ENCODE measurements at places on chromosomes 12 and 14. TPM values are rescaled to one million over a fixed set of nuclear protein-coding genes. Genes with fewer than 3 reads are reported as not detected.

The SMOC1 gene
- total RNA-seq, result not detected

The MANSC4 gene
- not detected for total RNA-seq

DNA sequence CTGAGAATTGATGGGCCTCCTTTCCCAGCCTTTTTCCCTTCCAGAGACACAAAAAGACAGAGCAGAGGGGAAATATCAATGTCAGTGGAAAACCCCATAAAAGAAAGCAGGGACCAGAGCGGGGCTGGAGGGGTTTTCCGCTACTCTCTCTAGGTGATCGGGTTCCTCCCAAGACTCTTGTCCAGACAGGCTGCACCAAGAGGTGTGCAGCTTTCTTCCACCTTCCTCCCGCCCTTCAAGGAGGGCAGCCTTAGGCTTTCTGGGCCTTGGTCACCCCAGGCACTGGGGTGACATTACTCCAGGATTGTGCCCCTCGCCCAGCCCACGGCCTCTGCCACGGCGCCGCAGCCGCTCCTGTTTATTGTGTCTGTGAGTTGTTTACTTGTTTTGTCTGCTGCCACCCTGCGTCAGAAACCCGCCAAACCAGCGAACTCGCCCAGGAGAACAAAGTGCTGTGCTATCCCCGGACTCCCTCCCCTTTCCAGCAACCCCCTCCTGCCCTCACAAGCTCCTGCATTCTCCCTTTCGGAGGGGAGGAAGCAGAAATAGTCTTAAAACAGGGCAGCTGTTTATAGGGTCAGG, 6.7 kb upstream of the HOXC6 start:
- DNase-seq, result peak; percentile 50

DNA sequence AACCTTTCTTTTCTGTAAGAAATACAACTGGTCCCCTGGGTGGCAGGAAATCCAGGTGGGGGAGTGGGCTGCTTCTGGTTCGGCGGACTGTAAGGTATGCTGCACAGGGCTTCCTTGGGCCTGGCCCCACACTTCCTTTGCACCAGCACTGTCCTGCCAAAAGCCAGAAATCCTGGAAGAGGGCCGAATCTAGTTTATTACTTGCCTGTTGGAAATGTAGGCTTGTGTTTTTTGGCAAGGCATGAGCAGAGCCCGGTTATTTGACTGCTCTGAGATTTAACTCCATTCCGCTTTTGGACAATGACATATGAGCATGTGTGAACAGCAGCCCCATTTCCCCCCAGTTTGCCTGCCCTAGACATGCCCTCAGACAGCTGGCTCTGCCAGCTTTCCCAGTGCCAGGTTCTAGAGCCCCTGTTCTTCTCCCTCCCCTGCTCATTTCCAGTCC, 86.6 kb downstream of the BORCS5 start:
- no peak for DNase-seq

DNA sequence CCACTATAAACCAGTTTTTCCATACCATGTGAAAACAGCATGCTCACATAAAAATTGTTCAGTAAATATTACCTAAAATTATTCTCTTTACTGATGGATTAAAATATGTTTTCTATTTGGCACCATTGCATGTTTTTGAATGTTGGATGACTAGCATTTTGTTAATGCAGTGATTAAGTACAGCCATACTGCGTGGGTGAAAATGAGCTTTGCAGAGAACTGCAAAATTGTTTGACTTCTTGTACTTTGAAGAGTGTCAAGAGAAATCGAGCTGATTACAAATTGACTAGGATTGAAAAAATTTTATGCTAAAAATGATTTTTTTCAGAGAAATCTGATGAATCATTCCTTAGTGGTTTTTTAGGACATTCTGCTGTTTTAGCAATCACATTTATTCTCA, 452.9 kb downstream of the RPL10L start:
- no peak for DNase-seq

The ESPL1 gene
- total RNA-seq, result 99.0 TPM

GRCh38 chr12:98821866-98822265, 176.8 kb downstream of the APAF1 start:
- DNase-seq, result no peak

DNA sequence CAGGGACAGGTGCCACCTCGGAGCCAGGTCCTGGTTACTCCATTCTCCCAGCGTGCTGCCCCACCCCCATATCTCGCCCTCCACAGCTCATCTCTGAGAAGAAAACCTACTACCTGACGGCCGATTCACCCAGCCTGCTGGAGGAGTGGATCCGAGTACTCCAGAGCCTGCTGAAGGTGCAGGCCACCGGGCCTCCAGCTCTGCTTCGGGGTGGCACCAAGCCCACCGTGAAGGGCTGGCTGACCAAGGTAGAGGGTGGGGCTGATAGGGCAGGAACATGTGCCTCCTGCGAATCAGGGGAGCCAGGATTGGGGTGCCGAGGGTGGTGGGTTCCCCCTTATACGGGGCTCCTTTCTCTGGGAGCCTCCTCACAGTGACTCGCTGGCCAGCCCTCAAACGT, 25.9 kb downstream of the PIGH start:
- no peak for DNase-seq

GRCh38 chr12:102421802-102422583, 58.4 kb downstream of the IGF1 start:
- no peak for DNase-seq

The HOTAIR gene
- total RNA-seq, result not detected

The LUM gene
- total RNA-seq, result not detected

GRCh38 chr12:58927120-58927519, 6.8 kb upstream of the LRIG3 start:
- no peak for DNase-seq

The TEAD4 gene
- 1.6 TPM for total RNA-seq

DNA sequence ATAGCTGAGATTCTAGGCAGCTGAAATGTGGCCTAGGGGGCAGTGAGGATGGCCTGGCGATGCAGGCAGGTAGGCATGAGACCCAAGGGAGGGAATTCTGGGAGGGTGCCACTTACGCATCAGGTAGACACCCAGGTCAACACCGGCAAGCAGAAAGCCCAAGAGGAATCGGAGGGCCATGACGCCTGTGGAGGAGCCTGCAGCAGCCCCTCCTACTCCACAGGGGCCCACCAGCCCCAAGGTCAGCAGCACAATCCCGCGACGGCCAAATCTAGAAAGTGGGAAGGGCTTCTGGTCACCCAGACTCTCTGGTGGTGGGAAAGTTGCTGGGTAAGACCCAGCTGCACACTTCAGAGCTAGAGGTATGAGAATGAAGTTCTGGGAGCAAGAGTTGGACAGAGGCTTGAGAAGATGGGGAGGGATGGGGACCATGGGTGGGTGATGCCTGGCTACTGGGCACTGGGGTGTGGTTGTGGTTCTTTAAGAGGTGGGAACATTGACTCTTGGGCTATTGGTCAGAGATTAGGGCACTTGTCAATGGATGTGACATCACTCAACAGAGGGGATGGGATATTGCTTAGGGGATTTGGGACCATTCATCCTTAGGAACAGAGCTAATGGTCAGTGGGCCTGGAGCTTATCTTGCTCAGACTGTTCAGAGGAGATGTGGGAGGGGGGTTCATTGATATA, 3.4 kb downstream of the SLC22A17 start:
- DNase-seq, result no peak

The MGAT4C gene
- not detected for total RNA-seq

DNA sequence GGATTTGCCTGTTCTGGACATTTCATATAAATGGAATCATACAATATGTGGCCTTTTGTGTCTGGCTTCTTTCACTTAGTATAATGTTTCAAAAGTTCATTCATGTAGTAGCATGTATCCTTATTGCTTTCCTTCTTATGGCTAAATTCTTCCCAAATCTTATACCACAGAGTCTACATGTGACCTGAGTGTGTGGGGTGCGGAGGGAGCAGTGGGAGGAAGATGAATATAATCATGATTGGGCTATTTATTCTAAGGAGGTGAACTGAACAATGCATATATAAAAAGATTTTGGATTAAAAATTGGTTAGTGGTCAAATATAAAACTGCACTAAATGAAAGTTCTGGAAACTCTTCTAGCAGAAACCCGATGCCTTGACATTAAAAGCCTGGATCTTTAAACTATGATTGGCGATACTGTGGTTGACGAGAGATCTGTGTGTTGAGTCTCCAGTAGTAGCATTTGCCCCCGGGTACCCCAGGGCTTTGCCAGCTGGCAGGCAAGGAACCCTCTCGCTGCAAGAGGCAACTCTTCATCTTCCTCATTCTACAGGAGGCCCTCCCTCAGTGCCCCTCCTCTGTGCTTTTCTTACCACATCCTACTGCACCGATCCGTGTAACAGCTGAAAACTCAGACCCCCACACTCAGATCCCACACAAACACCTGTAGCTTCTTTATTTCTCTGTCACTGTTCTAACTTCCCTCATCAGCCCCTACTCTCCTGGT, 2.6 kb downstream of the CYP46A1 start:
- peak; percentile 36 for DNase-seq

GRCh38 chr12:82862069-82862841, 175.5 kb downstream of the TMTC2 start:
- no peak for DNase-seq

The SOAT2 gene
- total RNA-seq, result 5.9 TPM

The SRRM4 gene
- not detected for total RNA-seq

GRCh38 chr12:85627584-85627983, 208.6 kb downstream of the RASSF9 start:
- no peak for DNase-seq

The BHLHE41 gene
- not detected for total RNA-seq

The CLEC4C gene
- total RNA-seq, result not detected

The CCDC184 gene
- total RNA-seq, result 0.63 TPM

- DNase-seq, result no peak
Measured at GRCh38 chr12:119014368-119014767, 33.0 kb downstream of the SRRM4 start.

DNA sequence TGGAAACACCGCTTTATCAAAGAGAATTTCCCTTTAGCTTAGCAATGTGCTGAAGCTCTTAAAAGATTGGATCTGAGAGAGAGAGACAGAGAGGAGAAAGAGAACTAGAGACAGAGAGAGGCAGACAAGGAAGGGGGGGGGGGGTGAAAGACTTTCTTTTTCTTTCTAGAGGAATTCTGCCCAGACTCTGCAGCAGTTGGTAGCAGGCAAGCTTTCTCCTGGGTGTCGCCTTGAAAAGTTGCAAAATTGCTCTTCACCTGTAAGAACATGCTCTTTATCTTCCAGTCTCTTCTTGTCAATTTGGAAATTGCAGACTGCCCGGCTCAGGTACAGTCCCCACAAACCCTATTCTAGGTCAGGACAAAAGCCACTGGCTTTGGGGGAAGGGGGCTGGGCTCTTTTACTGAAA, 2.9 kb upstream of the OTX2 start:
- DNase-seq, result no peak

The FAM90A1 gene
- not detected for total RNA-seq

The TCHP gene
- total RNA-seq, result 40.1 TPM

The RNASE3 gene
- total RNA-seq, result not detected

The CCNT1 gene
- 66.8 TPM for total RNA-seq

- DNase-seq, result no peak
Measured at GRCh38 chr14:77880056-77880455, 80.1 kb downstream of the ADCK1 start.

DNA sequence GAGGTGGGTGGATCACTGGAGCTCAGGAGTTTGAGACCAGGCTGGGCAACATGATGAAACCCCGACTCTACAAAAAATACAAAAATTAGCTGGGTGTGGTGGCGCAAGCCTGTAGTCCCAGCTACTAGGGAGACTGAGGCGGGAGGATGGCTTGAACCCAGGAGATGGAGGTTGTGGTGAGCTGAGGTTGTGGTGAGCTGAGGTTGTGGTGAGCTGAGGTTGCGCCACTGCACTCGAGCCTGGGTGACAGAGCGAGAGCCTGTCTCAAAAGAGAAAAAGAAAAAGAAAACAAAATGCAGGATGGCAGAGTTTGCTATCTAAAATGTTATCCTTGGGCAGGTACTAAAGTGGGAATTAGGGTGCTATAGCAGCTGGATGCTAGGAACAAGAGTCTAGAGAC, 10.8 kb upstream of the GPRC5A start:
- DNase-seq, result peak; percentile 67

DNA sequence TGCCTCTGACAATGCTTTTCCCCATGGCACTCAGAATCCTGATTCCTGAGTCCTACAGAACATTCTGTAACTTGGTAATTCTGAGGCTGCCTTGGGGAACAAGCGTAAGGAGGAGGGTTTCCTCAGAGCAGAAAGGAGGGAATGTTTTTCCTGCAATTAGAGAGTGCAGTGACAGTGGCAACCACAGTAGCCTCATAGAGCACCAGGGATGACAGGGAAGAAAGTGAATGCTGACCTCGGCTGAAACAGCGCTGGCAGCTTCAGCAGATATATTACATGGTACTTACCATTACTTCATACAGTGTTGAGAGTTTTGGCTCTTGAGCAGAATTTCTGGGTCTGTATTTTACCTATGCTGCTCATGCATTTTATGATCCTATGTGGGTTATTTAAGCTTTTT, 757.1 kb downstream of the NRXN3 start:
- DNase-seq, result no peak

The POTEG gene
- not detected for total RNA-seq

- DNase-seq, result no peak
Measured at GRCh38 chr14:91129261-91129660, 15.4 kb downstream of the DGLUCY start.

DNA sequence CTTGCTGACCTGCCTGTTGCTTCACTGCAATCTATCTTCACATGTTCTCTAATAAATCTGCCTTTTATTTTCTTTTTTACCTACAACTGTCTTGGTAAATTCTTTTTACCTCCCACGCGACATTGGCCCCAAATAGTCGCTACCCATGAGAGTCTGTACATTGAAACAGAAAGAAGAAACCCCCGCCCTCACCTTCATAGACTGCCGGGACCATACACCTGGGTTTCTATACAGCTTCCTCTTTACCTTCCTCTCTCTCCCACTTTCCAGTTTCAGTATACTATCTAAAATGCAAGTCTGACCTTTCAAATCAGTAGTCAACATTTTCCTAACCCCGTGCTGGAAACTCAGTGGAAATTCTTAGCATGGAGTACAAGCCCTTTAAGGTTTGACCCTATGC, 4.8 kb downstream of the SLC8A3 start:
- DNase-seq, result no peak

- no peak for DNase-seq
Measured at GRCh38 chr12:49885118-49885517, 18.6 kb downstream of the FAIM2 start.

DNA sequence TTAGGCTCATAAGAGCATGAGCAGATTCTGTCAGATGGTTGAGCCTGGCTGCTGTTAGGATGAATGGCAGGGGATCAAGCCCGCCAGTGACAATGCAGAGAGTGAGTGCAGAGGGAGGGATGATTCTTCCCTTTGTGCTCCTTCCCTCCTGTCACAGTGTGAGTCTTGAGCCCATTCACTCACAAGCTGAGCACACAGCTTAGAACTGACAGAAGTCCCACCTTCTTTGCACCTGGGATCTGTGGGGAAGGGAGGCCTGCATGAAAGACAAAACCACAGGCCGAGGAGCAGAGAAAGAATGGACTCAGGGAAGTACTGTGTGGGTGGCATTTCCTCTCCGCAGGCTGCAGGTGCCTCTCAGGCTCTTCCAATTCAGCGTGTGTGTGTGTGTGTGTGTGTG, 160.6 kb downstream of the KCNA5 start:
- no peak for DNase-seq

DNA sequence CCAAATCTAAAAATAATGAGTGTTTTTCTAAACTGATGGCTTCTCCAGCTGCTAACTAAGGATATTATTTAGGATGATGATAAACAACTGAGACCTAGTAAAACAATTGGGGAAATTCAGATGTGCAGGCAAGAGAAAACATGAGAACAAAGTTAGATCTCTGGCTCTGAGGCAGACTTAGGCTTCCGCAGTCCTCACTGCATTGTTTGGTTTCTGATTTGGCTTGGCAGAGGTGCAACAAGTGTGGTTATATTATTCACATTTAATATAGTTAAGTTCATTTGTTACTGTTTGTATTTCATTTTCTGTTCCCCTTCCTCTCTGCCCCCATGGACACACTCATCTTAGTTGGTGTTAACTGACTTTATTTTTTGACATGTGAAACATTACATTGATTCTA, 30.2 kb upstream of the NR1H4 start:
- DNase-seq, result no peak

Measured in activated CD8-positive, alpha-beta memory T cell treated with anti-CD3 and anti-CD28 coated beads, Interleukin-2, amount 10 ng/mL, durations not matched to agents 7 days and 5 days (primary cell).